Astrocyte of the cerebellum (primary cell): ENCODE measurements at places on chromosomes 4 and X.

DNA sequence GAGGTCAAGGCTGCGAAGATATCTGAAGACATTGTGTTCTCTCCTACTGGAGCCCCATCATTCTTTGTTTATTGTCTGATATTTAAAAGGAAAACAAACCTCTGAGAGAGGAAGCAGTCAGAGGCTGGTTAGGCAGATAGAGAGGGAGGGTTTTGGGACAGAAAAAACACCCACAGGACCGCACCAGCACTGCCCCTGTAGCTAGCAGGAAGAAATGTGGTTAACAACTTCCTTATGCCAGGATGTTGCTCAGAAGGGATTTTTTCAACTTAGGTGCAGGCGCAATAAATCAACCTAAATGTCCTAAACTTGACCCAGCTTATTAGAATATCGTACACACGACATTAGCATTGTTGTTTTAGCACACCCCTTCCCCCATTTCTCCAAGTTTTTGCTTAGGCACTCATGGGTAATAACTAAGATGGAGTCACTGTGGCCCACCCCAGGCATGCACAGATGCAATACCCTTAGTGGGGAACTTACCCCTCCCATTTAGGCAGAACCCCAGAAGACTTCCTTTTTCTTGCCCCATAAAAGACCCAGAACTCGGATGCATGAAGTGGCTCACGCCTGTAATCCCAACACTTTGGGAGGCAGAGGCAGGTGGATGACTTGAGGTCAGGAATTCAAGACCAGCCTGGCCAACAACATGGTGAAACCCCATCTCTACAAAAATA, 2.8 kb upstream of the ZNF718 start:
- DNase-seq, result no peak

GRCh38 chrX:10157543-10157942, 768 bp downstream of the CLCN4 start:
- DNase-seq, result no peak

- DNase-seq, result no peak
These were observed 134.0 kb downstream of the COL4A6 start for GRCh38 chrX:108304210-108304609.

DNA sequence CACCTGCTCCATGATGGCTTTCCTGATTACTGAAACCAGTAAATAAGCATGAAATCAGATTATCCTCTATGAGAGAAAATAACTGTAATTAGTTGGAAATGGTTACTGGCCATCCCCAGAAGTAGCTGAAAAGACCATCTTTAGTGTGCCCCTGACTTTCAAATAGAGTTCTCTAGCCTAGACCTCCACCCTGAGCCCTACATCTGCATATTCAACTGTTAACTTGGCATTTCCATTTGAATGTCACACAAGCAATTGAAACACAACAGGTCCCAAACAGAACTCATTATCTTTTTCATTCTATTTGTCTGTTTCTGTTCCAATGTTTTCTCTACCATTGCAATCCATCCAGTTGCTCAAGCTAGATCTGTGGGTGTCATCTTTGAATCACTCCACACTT, 952.3 kb downstream of the RPA4 start:
- no peak for DNase-seq

GRCh38 chr4:80423553-80424224, 88.2 kb downstream of the CFAP299 start:
- DNase-seq, result no peak

- DNase-seq, result no peak
These were observed 346.2 kb downstream of the MAPK10 start for GRCh38 chr4:86013621-86014020.
